ENCODE measurements at places on chromosomes 3 and 15. TPM values are rescaled to one million over a fixed set of nuclear protein-coding genes. Genes with fewer than 3 reads are reported as not detected.

Gene CCDC39
- total RNA-seq, result not detected

Gene ADPRH
- 1.1 TPM for total RNA-seq

Gene AMT
- total RNA-seq, result 1.7 TPM

Gene CISH
- total RNA-seq, result 1.3 TPM

Gene CHDH
- total RNA-seq, result 1.2 TPM

Gene TMEM89
- not detected for total RNA-seq

Gene IDH2
- 46.0 TPM for total RNA-seq

Gene IFRD2
- total RNA-seq, result 150 TPM

Gene GABRR3
- not detected for total RNA-seq

Gene ARID3B
- 2.8 TPM for total RNA-seq

Gene SLC30A4
- total RNA-seq, result 2.9 TPM

Gene CPNE4
- 0.24 TPM for total RNA-seq

Gene REC114
- not detected for total RNA-seq

Gene TGM5
- 0.21 TPM for total RNA-seq

Gene ACAD9
- total RNA-seq, result 32.8 TPM

Gene GHSR
- total RNA-seq, result not detected

Gene HYAL1
- 4.8 TPM for total RNA-seq

Gene CLSTN2
- 0.43 TPM for total RNA-seq

Gene GRM7
- not detected for total RNA-seq

Gene DNAH12
- total RNA-seq, result under 0.01 TPM

Gene EIF4E3
- 3.2 TPM for total RNA-seq
